Left renal pelvis (tissue), 4 donors: ENCODE measurements at places on chromosomes 7 and 10. TPM values are rescaled to one million over a fixed set of nuclear protein-coding genes. Genes with fewer than 3 reads are reported as not detected.

Gene C7orf33
- polyA plus RNA-seq = not detected

Gene ABCC2
- 10.0 TPM for polyA plus RNA-seq

- DNase-seq = no peak
These were observed 91.0 kb downstream of the PAXIP1 start for GRCh38 chr7:154911862-154912455.

Gene RSU1
- 85.6 TPM for polyA plus RNA-seq

DNA sequence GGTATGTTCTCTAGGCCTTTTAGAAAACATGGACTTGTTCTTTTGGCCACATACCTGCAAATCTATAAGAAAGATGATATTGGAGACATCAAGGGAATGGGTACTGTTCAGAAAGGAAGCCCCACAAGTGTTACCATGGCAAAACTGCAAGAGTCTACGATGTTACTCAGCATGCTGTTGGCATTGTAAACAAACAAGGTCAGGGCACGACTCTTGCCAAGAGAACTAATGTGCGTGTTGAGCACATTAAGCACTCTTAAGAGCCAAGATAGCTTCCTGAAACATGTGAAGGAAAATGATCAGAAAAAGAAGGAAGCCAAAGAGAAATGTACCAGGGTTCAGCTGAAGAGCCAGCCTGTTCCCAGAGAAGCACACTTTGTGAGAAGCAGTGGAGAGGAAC is 37.1 kb downstream of the SDK1 start:
- no peak for DNase-seq

DNA sequence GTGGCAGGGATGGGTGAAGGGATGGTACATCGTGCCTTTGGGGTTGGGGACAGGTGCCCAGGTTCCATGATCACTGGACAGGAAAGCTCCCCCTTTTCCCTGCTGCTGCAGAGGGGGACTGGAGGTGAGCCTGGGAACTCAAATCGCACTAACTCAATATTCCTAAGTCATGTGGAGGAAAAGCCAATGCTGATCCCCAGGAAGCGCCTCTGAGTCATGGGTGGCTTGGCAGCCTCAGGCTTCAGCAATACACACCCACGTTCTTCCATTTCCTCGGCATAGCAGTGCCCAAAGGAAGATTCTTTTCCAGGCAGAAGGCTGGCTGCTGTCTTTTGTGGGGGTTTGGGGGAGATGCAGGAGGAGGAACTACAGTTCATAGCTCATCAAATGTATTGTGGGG is 165.8 kb downstream of the CCDC3 start:
- DNase-seq = no peak

GRCh38 chr7:133623721-133624120 is 370.8 kb downstream of the EXOC4 start:
- no peak for DNase-seq

- DNase-seq = no peak
These were observed 404.6 kb downstream of the RPS24 start for GRCh38 chr10:78437998-78438906.

Gene AQP1
- polyA plus RNA-seq = 120 TPM

- no peak for DNase-seq
These were observed 62.7 kb downstream of the HGF start for GRCh38 chr7:81707196-81707595.

- no peak for DNase-seq
These were observed 51.1 kb downstream of the SHH start for GRCh38 chr7:155761162-155761561.

DNA sequence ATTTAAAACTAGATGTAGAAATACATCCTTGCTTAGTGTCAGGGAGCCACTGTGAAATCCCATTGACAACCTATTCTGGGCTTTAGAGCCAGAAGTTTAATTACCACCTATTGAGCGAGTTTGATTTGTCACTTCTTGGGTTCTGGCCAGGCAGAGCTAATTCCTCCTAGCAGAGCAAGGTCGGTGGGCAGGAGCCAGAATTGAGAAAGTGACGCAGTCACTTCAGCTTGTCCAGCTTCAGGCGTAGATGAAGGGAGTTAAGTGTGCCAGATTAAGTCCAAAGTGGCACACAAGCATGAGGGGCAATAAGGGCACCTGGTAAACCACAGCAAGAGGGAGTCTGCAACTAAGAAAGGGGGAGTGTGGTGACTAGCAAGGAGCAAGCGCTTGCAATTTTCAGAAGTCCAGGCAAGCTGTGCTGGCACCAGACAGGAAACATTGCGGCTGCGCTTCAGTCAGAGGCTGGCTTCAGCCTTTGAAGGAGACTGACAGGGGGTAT is 119.4 kb downstream of the ST7 start:
- no peak for DNase-seq

DNA sequence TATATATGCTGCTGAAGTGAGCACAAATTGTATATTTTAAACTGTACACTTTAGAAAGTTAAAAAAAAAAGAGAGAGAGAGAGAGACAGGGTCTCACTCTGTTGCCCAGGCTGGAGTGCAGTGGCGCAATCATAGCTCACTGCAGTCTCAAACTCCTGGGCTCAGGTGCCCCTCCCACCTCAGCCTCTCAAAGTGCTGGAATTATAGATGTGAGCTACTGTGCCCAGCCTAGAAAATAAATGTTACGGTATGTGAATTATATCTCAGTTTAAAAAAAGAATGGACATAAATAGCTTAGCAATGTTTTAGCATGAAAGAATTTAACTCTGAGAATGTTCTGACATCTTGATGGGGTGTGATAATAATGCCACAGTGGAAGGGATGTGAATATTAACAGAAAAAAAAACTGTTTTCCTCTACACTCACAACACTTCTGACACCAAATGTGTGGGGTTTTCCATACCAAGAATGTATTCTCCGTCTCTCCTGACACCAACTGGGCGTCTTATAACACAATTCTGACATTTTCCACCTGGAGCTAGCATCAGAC is 162.1 kb downstream of the PLCE1 start:
- DNase-seq = no peak

Gene PRSS37
- 0.14 TPM for polyA plus RNA-seq

Gene CFAP70
- 11.8 TPM for polyA plus RNA-seq

Gene SGCE
- 115 TPM for polyA plus RNA-seq

GRCh38 chr7:137981175-137981574 is 20.7 kb downstream of the CREB3L2 start:
- DNase-seq = no peak

Gene IRF5
- 7.2 TPM for polyA plus RNA-seq

GRCh38 chr7:15778191-15778590 is 91.7 kb upstream of the MEOX2 start:
- DNase-seq = no peak

DNA sequence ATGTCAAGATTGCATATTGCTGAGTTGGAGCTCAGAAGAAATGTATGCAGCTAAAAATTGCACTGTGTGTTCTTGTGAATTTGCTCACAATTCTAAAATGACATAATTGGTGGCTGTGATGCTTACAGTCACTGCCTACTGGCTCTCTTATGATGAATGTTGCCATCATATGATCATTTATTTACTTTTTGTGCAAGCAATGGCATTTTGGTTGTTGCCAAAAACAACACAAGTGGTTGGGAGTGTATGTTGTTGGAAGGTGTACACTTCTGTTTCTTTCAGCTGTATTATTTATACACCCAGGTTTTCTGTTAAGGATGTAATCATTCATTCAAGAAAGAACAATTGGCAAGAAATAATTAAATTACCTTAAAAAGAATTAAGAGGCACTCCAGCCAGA is 28.9 kb downstream of the PON1 start:
- DNase-seq = no peak

Gene TAS2R16
- not detected for polyA plus RNA-seq

GRCh38 chr10:130749911-130750310 is 561.6 kb downstream of the TCERG1L start:
- no peak for DNase-seq

Gene METTL27
- polyA plus RNA-seq = 6.9 TPM

Gene SORCS1
- 19.8 TPM for polyA plus RNA-seq

Gene AMZ1
- 0.10 TPM for polyA plus RNA-seq
